RWPE2 (cell line): ENCODE measurements at places on chromosomes 7 and 10.

DNA sequence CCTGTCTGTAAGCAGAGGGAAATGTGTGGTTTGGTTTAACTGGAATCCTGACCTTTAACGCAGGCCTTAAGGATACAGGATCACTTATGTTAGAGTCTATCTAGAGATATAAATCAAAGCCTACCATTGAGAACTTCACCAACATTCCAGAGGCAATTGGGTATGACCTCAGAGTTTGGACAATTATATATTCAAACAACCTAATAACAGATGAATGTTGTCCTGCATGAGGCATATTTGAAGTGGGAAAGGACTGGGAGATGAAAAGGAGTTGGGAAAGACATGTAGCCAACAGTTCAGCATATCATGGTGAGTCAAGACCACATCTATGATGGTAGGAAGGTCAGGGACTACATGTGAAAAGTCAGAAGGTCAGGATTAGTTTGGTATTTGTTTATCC lies 274.2 kb downstream of the DOCK4 start:
- no peak overlapping the region for H3K4me3 ChIP-seq
- no peak overlapping the region for H3K27ac ChIP-seq
- no peaks in the 10 kb centered on the region for H3K4me1 ChIP-seq
- H3K27me3 ChIP-seq: no peaks in the 10 kb centered on the region
- no peaks in the 10 kb centered on the region for H3K36me3 ChIP-seq
- DNase-seq: no peak

DNA sequence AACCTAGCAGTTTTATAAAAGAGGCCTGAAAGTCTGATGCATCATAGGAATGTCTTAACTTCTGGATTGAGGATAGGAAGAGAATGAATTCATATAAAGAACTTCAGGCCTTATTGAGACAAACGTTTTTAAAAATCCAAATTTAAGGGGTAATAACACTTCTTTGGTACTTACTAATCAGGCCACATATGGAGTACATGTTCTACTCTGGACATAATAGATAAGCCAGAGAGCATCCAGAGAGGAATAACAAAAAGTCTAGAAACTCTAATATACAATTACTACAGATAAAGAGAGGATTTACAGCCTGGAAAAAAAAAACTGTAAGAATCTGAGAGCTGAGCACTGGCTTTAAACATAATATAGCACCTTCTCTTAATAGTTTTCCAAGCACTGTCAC lies 2.9 kb downstream of the MTPAP start:
- H3K36me3 ChIP-seq: peaks cover 37% of the 10 kb centered on the region
- H3K27me3 ChIP-seq: no peaks in the 10 kb centered on the region
- no peak overlapping the region for H3K27ac ChIP-seq
- H3K4me1 ChIP-seq: peaks cover 6% of the 10 kb centered on the region
- DNase-seq: no peak

DNA sequence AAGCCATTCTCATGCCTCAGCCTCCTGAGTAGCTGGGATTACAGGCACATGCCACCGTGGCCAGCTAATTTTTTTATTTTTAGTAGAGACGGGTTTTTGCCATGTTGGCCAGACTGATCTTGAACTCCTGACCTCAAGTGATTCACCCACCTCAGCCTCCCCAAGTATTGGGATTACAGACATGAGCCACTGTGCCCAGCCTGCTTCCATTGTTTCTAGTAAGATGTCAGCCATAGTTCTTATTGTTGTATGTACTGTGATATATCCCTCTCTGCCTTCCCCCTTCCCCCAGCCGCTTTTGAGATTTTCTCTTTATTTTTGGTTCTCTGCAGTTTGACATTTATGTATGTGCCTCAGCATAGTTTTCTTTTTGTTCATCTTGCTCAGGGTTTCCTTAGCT lies 87.9 kb upstream of the KLF14 start:
- H3K4me1 ChIP-seq: no peaks in the 10 kb centered on the region
- H3K27me3 ChIP-seq: peaks cover 3% of the 10 kb centered on the region
- DNase-seq: no peak
- no peak overlapping the region for H3K27ac ChIP-seq

GRCh38 chr7:151936207-151936606 lies 20.0 kb upstream of the GALNTL5 start:
- no peak overlapping the region for H3K4me3 ChIP-seq
- no peak for DNase-seq
- H3K36me3 ChIP-seq: no peaks in the 10 kb centered on the region
- H3K27ac ChIP-seq: no peak overlapping the region
- peaks cover 22% of the 10 kb centered on the region for H3K4me1 ChIP-seq

GRCh38 chr10:62442006-62442405 lies 67.8 kb downstream of the ZNF365 start:
- no peaks in the 10 kb centered on the region for H3K27me3 ChIP-seq
- H3K27ac ChIP-seq: no peak overlapping the region

- H3K27me3 ChIP-seq: no peaks in the 10 kb centered on the region
- no peaks in the 10 kb centered on the region for H3K36me3 ChIP-seq
- H3K4me1 ChIP-seq: no peaks in the 10 kb centered on the region
- no peak for DNase-seq
Observed at GRCh38 chr7:157767506-157768197, 430.8 kb downstream of the DNAJB6 start.

DNA sequence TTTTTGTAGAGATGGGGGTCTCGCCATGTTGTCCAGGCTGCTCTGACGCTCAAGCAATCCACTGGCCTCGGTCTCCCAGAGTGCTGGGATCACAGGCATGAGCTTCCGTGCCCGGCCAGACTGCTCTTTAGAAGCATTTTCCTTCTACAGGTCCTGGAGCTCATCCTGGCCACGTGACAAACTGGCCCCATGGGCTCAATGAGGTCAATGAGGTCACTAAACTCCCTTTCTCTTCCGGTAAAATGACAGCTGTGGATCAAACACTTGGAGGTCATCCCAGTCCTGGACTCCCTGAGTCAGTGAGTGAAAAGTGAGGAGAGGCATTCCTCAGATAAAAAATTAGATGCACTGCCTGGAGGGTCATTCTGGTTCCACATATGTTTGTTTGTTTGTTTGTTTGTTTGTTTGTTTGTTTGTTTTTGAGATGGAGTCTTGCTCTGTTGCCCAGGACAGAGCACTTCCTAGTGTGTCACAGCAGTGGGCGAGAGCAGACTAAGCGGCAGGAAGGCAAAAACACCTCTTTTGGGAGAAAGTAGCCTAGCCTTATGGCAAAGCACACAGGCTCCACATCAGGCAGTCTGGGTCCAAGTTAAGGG lies 134.9 kb downstream of the TNS3 start:
- H3K4me3 ChIP-seq: no peak overlapping the region
- no peak for DNase-seq
- H3K27ac ChIP-seq: no peak overlapping the region
- H3K36me3 ChIP-seq: 0 out of 2 replicates have a peak, but pooled peaks cover 4% of the 10 kb centered on the region
- H3K27me3 ChIP-seq: no peaks in the 10 kb centered on the region

DNA sequence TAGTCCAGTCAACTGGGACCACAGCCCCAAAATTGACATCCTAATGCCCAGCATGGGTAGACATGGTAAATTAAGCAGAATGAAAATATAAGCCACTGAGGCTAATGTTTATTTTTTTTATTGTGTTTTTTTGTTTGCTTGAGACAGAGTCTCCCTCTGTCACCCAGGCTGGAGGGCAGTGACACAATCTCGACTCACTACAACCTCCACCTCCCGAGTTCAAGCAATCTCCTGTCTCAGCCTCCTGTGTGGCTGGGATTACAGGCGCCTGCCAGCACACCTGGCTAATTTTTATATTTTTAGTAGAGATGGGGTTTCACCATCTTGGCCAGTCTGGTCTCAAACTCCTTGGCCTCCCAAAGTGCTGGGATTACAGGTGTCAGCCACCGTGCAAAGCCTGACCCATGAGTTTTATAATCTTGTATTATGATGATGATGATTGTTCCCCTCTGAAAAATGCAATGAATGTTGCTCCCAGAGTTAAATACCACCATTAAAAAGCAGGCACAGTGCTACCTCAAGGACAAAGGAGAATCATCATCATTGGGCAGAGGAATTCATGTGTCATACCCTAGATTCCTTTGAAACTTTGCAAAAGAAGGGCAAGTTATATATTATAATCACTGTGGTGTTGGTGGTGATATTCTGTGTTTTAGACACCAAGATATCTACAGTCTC lies 228.0 kb downstream of the PARD3 start:
- H3K4me3 ChIP-seq: no peak overlapping the region
- no peak overlapping the region for H3K27ac ChIP-seq
- no peaks in the 10 kb centered on the region for H3K27me3 ChIP-seq
- H3K36me3 ChIP-seq: no peaks in the 10 kb centered on the region
- H3K4me1 ChIP-seq: peaks cover 41% of the 10 kb centered on the region
- DNase-seq: no peak

GRCh38 chr7:16564909-16565426 lies 38.3 kb downstream of the LRRC72 start:
- H3K36me3 ChIP-seq: no peaks in the 10 kb centered on the region
- no peak for DNase-seq
- no peaks in the 10 kb centered on the region for H3K27me3 ChIP-seq
- H3K4me1 ChIP-seq: no peaks in the 10 kb centered on the region
- H3K4me3 ChIP-seq: no peak overlapping the region

DNA sequence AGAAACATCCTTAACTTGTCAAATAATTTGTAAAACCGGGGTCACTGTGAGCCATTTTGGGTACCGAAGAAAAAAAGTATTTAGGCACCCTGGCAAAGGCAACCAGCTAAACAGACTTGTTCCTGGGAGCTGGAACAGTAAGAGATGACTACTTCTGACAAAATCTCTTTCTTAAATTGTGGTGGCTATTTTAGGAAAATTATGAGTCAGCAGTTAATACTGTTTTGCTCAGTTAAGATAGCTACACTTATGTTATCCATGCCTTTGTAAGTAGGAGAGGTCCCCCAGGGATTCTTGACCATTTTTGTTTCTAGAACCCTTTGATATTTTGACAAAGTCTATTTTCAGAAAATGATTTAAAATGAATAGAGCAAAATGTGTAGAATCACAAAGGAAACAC lies 68.7 kb downstream of the TAX1BP1 start:
- H3K27ac ChIP-seq: no peak overlapping the region
- no peak overlapping the region for H3K4me3 ChIP-seq
- DNase-seq: no peak
- H3K36me3 ChIP-seq: peaks cover 10% of the 10 kb centered on the region

GRCh38 chr7:297611-298374 lies 7.8 kb downstream of the FOXL3 start:
- H3K27me3 ChIP-seq: peaks cover 20% of the 10 kb centered on the region
- no peak overlapping the region for H3K27ac ChIP-seq
- no peaks in the 10 kb centered on the region for H3K36me3 ChIP-seq
- DNase-seq: no peak

GRCh38 chr7:28957064-28957750 lies 923 bp downstream of the TRIL start:
- no peak overlapping the region for H3K4me3 ChIP-seq
- peak; percentile 64 for DNase-seq
- H3K27me3 ChIP-seq: peaks cover 32% of the 10 kb centered on the region
- H3K27ac ChIP-seq: no peak overlapping the region
- no peaks in the 10 kb centered on the region for H3K36me3 ChIP-seq

DNA sequence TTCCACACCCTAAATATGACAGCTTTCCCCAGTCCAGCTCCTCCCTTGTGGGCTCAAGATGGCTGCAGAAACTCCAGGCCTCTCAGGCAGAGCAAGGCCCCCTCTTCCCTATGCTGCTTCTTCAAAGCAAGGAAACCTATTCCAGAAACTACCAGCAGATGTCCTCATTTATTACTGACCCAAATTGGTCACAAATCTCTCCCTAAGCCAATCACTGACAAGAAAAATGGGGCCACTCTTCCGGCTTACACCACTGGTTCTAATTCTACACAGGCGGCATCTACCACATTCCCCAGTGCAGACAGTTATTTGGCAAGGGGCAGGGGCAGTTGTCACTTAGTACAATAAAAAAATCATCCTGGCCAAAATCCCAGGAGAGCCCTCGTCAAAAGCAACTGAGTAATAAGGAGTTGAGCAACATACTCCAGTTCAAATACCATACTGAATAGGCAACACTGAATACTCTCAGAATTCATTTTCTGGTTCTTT lies 150.4 kb downstream of the SFMBT2 start:
- no peak overlapping the region for H3K4me3 ChIP-seq
- H3K27ac ChIP-seq: peak overlapping the region; percentile 95
- peaks cover 39% of the 10 kb centered on the region for H3K4me1 ChIP-seq
- no peaks in the 10 kb centered on the region for H3K36me3 ChIP-seq
- DNase-seq: peak; percentile 79
- no peaks in the 10 kb centered on the region for H3K27me3 ChIP-seq

GRCh38 chr10:69089638-69090599 lies 2.0 kb downstream of the SRGN start:
- no peaks in the 10 kb centered on the region for H3K27me3 ChIP-seq
- H3K36me3 ChIP-seq: no peaks in the 10 kb centered on the region
- H3K27ac ChIP-seq: no peak overlapping the region
- no peak overlapping the region for H3K4me3 ChIP-seq

DNA sequence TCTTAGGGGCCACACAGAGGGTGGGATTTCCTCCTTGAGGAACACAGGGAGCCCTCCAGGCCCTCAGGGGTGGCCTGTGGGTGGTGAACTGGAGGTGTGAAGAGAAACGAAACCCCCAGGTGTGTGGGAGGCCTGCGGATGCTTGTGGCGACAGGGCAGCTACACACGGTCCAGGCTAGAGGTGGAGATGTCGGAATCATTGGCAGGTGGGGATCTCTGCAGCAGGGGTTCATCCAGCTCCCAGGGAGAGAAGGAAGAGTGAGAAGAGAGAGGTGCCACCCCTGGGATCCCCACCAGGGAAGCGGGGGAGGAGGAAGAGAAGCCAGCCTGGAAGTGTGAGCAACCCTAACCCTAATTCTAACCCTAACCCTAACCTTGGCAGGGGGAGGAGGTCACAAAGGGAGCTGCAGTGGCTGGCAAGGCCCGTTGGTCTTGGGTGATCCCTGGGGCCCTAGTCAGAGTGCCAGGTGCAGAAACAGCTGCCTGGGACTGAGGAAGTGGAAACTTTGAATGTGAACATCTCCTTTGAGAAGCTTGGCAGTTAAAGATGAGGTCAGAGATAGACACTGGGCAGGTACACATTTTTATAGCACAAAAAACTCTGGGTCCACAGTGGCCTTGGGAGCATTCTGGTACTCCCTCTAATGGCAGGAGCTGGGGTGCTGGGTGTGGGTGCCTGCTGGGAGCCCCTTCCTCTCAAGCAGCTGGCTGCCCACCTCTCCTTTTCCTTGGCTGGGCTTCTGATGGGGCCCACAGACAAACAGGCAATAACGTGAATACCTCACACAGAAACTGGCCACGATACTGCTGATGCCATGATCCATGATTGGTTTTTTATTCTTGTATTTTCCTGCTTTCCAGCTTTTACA lies 6.8 kb upstream of the AEBP1 start:
- no peak for DNase-seq
- no peak overlapping the region for H3K4me3 ChIP-seq
